Keratinocyte (primary cell): ENCODE measurements at places on chromosomes 11 and 22.

- no peak for DNase-seq
Observed at GRCh38 chr11:34548278-34548677, 34.7 kb upstream of the ELF5 start.

GRCh38 chr11:70191495-70192140 lies 11.5 kb upstream of the FADD start:
- peak; percentile 21 for DNase-seq

DNA sequence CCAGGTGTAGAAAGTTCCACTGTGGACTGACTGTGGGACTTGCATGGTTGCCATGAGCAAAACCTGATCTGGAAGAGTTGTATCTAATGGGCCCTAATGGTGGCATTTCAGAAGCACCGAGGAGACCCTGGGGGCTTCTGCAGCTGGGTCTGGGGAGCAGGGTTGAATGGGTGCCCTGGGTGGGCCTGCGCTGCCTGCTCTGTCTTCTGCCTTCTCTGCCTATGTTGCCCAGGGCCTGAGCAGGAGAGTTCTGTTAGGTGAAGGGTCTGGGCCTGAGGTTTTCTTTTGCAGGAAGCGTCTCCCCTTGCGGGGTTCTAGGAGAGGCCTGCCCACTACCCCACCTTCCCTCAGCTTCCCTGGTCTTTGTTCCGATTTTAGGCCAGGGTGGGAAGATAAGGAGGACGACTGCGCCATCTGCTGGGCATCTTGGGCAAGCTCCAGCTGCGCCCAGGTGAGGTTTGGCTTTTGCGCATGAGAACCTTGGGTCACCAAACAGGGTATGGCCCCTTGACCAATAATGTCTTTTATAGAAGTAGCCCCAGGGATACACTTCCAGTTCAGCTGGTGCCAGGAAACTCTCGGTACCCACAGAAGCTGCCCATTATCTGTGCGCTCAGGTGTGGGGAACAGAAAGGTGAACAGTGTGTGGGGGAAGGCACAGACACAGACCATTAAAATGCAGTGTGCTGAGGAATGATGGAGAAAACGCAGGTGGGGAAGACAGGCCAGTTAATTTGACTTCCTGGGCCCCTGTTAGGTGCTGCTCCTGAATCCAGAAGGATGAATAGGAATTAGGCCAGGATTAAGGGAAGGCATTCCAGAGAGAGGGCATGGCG lies 23.2 kb downstream of the COMMD9 start:
- DNase-seq: no peak

DNA sequence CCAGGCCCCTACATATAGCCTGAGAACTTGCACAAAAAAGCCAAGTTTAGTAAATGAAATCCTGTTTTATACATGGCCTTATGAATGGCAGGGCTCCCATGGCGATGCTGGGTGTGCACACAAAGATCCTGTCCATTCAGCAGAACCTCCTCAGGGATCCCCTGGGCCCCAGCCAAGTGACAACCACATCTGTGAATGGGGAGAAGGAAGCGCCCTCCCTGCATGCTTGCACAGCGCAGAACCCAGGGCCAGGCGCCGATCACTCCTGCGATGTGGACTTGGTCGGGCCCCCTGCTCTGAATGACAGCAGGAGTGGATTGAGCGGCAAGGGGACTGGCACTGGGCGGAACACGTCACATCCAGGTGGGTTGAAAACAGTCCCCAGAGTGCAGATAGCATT lies 4.5 kb upstream of the CDC42EP2 start:
- DNase-seq: no peak
